ENCODE measurements at places on chromosomes 3 and 15.

DNA sequence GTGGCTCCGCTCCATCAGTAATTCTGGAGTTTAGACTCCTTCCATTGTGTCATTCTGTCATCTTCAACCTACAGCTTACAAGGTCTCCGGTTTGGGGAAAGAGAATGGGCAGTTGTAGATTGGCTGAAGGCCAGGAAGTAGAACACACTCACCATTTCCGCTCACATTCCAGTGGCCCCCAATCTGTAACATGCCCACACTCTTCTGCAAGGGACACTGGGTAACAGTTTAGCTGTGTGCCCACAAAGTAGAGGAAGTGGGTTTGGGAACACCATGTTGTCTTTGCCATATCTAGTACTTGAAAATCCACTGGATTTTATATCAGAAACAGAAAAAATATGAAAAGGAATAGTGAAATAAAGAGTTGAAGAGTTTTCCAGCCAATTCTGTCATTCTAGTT lies 153.5 kb downstream of the SV2B start:
- H3K4me1 ChIP-seq: no peaks in the 10 kb centered on the region
- H3K27ac ChIP-seq: no peak overlapping the region
- no peak for DNase-seq
- peaks cover 2% of the 10 kb centered on the region for H3K36me3 ChIP-seq
- no peak overlapping the region for H3K4me3 ChIP-seq
- peaks cover 89% of the 10 kb centered on the region for H3K27me3 ChIP-seq

DNA sequence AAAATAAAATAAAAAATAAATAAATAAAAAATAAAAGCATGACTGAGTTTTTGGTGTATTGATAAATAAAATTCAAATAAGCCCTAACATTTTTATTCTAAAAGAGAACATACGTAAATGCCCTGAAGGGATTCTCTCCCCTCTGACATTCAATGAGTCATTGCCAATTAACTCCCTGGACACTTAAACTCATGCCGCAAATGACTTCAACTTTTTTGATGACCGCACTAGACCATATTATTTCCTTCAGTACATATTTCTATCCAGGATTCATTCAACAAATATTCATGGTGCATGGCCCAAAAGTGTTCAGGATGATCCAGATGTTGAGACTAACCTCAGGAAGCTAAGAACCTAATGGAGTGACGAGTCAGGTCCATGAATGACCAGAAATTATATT lies 195.9 kb upstream of the LRRN1 start:
- H3K36me3 ChIP-seq: no peaks in the 10 kb centered on the region
- no peaks in the 10 kb centered on the region for H3K4me1 ChIP-seq

DNA sequence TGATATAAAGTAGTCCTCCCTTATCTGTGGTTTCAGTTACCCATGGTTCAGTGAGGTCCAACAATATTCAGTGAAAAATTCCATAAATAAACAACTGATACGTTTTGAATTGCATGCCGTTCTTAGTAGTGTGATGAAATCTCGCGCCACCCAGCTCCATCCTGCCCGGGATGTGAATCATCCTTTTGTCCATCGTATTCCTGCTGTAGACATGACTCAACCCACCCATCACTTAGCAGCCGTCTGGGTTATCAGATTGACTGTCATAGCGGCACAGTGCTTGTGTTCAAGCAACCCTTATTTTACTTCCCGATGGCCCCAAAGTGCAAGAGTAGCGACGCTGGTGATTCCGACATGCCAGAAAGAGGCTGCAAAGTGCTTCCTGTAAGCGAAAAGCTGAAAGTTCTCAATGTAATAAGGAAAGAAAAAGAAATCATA lies 48.0 kb upstream of the MEX3B start:
- no peak overlapping the region for H3K4me3 ChIP-seq
- no peaks in the 10 kb centered on the region for H3K36me3 ChIP-seq
- no peak overlapping the region for H3K27ac ChIP-seq
- DNase-seq: no peak

DNA sequence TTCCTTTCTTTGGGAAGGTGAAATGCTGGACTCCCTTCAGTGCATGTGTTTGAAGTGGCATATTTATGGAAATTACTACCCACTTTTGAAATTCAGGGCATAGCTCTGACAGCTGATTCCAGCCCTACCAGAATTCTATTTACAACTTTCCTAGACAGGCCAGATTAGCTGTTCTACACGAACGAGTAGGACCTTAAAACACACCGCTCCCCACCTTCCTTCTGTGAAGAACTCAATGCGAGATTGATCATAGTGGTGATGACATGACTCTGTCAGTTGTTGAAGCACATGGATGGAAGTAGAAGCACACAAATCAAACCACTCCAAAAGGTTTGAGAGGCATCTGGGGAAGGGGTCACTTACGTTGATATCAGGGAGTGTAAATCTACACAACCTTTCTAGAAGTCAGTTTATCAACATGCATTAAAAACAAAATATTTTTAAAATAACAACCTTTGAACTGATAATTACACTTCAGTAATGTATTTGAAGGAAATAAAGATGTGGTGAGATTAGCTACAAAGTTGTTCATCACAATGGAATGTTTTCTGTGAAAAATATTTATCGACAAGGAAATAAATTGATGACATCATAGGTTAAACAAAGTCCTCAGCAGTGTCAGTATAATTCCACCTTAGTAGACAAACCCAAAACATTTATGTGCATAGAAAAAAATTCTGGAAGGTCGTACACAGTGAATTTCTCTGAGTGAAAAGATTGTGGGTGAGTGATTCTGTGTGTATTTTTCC lies 29.8 kb downstream of the RARB start:
- H3K4me1 ChIP-seq: no peaks in the 10 kb centered on the region
- H3K4me3 ChIP-seq: no peak overlapping the region
- H3K36me3 ChIP-seq: no peaks in the 10 kb centered on the region
- H3K27me3 ChIP-seq: no peaks in the 10 kb centered on the region

DNA sequence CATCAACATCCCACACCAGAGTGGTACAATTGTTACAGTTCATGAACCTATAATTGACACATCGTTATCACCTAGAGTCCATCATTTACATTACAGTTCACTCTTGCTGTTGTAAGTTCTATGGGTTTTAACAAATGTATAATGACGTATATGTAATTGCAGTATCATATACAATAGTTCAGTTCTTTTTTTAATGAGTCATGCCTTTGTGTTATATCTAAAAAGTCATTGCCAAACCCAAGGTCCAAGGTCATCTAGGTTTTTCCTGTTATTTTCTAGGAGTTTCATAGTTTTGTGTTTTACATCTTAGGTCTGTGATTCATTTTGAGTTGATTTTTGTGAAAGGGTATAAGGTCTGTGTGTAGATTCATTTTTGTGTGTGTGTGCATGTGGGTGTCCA lies 160.9 kb upstream of the GALNT15 start:
- no peaks in the 10 kb centered on the region for H3K36me3 ChIP-seq
- no peak overlapping the region for H3K27ac ChIP-seq
- H3K27me3 ChIP-seq: peaks cover 19% of the 10 kb centered on the region
- no peaks in the 10 kb centered on the region for H3K4me1 ChIP-seq
- no peak for DNase-seq

- peak; percentile 20 for DNase-seq
- peaks cover 2% of the 10 kb centered on the region for H3K36me3 ChIP-seq
- no peak overlapping the region for H3K4me3 ChIP-seq
- H3K27ac ChIP-seq: peak overlapping the region; percentile 12
- H3K27me3 ChIP-seq: no peaks in the 10 kb centered on the region
Measured at GRCh38 chr3:31522152-31522551, 10.6 kb upstream of the STT3B start.

- no peaks in the 10 kb centered on the region for H3K4me1 ChIP-seq
- H3K4me3 ChIP-seq: no peak overlapping the region
- no peak for DNase-seq
- H3K27ac ChIP-seq: no peak overlapping the region
- no peaks in the 10 kb centered on the region for H3K36me3 ChIP-seq
Measured at GRCh38 chr15:72161361-72162132, 36.0 kb downstream of the GRAMD2A start.

GRCh38 chr15:37098468-37099318 lies 1.7 kb downstream of the MEIS2 start:
- peak overlapping the region; percentile 84 for H3K4me3 ChIP-seq
- H3K4me1 ChIP-seq: peaks cover 47% of the 10 kb centered on the region
- H3K27ac ChIP-seq: no peak overlapping the region
- peaks cover 15% of the 10 kb centered on the region for H3K36me3 ChIP-seq
- peaks cover 95% of the 10 kb centered on the region for H3K27me3 ChIP-seq

- H3K27me3 ChIP-seq: no peaks in the 10 kb centered on the region
- H3K36me3 ChIP-seq: no peaks in the 10 kb centered on the region
- H3K4me1 ChIP-seq: peaks cover 19% of the 10 kb centered on the region
- no peak overlapping the region for H3K27ac ChIP-seq
Measured at GRCh38 chr3:153462545-153462944, 300.5 kb downstream of the RAP2B start.

DNA sequence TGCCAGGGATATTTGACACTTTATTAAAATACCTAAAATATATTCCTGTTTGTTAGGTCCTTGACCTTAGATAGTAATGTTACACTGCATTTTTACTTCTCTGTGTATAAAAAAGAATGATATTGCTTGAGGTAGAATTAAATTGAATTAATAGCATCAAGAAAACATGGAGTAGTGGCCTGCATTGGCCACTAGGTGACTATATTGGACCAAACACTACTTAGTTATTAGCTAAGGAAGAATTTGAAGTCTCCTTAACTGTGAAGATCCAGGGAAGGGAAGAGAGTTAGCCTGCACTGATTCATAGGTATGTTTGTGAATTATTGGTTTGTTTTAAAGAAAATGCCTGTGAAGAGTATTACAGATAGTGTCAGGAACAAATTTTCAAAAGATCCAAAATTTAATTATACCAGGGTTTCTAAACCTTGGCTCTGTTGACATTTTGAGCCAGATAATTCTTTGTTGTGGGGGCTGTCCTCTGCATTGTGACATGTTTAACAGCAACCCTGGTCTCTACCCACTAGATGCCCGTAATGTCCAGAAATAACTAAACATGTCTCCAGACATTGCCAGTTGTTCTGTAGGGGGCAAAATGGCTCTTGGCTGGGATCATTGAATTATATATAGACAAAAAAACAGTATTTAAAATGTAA lies 103.6 kb upstream of the THSD4 start:
- DNase-seq: no peak
- no peak overlapping the region for H3K4me3 ChIP-seq
- H3K36me3 ChIP-seq: no peaks in the 10 kb centered on the region
- peaks cover 57% of the 10 kb centered on the region for H3K27me3 ChIP-seq

DNA sequence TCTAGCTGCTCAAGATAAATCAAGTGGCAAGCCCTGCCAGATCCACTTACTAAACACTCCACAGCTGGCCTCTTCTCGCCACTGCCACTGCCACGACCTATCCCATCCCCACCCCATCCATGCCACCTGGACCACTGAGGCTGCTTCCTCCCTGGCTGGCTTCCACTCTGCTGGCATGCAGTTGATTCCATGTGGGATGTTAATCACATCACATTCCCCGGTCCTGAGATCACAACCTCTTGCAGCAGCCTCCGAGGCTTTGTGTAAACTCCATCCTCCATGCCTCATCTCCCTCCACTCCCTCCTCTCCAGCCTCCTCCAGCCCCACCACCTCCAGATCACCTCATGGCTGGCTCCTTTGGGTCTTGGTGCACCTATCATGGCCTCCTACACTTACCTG lies 7.7 kb downstream of the NCKIPSD start:
- peaks cover 2% of the 10 kb centered on the region for H3K36me3 ChIP-seq
- H3K27ac ChIP-seq: no peak overlapping the region
- peaks cover 15% of the 10 kb centered on the region for H3K4me1 ChIP-seq
- no peak for DNase-seq
- H3K4me3 ChIP-seq: no peak overlapping the region
- no peaks in the 10 kb centered on the region for H3K27me3 ChIP-seq

DNA sequence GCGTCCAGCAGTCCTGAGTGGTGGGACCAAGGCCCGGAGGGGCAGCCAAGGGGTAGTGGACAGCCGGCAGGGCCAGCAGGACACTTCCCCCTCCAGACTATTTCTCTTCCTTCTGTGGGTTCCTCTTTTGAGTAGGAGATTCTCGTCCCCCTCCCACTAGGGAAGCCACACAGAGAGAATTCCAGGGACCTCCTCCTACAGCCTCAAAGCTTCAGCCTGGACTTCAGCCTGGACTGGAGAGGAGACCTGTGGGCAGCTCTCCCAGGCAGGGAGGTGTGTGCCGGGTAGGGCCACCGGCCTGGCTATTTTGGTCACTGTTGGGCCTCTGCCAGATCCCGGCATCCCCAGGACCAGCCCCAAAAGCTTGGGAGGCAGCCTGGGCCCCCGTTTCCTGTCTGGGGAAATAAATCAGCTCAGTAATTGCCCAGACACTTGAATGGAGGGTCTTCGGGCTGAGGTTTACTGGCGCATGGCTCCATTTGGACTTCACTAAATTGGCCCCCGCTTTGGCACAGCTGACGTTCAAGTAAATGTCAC lies 1.3 kb downstream of the SLC6A6 start:
- H3K4me1 ChIP-seq: peaks cover 38% of the 10 kb centered on the region
- peaks cover 27% of the 10 kb centered on the region for H3K36me3 ChIP-seq
- no peaks in the 10 kb centered on the region for H3K27me3 ChIP-seq
- peak overlapping the region; percentile 93 for H3K27ac ChIP-seq
- no peak for DNase-seq

DNA sequence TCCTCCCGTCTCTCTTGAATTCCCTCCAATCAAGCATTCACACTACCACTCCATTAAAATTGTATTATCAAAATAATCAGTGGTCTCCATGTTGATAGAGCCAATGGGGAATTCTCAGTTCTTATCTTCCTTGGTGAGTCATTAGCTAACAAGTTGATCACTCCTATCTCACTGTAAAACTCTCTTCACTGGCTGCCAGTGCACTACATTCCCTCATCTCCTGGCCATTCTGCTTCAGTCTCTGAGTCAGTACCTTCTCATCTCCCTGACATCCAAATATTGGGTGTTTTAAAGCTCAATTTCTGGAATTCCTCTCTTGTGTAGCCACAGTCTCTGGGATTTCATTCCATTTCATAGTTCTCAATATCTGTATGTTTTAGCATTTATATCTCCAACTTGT lies 175.2 kb downstream of the ALDH1A2 start:
- H3K36me3 ChIP-seq: no peaks in the 10 kb centered on the region
- H3K27me3 ChIP-seq: peaks cover 38% of the 10 kb centered on the region
- no peak overlapping the region for H3K4me3 ChIP-seq

DNA sequence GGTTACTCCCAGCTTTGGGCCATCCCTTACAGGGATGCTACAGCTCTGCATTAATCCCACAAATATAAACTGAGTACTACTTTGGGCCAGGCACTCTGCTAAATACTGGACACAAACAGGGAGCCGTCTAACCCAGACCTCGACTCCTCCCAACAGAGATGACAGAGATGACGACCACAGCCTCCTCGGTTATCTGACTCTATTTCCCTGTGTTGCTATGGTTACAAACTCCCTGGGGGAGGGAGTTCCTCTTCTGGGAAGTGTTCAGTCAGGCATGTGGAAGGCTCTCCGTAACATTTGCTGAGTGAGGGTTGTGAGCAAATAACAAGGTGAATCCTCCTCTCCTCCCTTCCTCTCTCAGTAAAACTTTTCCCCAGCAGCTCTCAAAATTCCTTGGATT lies 6.7 kb upstream of the CMTM7 start:
- peaks cover 6% of the 10 kb centered on the region for H3K27me3 ChIP-seq
- no peak overlapping the region for H3K27ac ChIP-seq
- peaks cover 2% of the 10 kb centered on the region for H3K36me3 ChIP-seq
- H3K4me3 ChIP-seq: no peak overlapping the region
